ENCODE measurements at places on chromosomes 6 and 20. TPM values are rescaled to one million over a fixed set of nuclear protein-coding genes. Genes with fewer than 3 reads are reported as not detected.
A peak's percentile ranks its signal among the peaks of the same experiment; 100 is the strongest.

DNA sequence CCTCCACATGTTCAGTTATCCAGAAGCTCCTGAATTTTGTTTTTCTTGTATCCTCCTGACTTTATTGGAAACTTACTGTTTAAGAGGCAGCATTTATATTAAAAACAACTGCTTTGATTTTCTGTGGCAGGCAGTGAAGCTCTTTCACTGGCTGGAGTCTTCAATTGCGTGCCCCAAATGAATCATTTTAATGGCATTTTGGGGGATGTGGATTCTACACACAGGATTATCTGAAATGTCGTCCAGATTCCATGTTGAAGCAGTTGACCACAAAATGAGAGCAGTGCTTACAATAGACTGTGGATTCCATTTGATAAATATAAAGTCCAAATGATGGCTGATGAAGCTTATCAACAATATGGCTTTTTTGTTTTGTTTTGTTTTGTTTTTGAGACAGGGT is 41.0 kb upstream of the HIVEP1 start:
- peak; percentile 94 for DNase-seq
- H3K4me1 ChIP-seq: peaks cover 16% of the 10 kb centered on the region
- no peaks in the 10 kb centered on the region for H3K27me3 ChIP-seq

GRCh38 chr6:160081398-160081797 is 40.2 kb upstream of the SLC22A1 start:
- H3K27ac ChIP-seq: no peak overlapping the region
- no peak overlapping the region for H3K4me3 ChIP-seq
- peaks cover 14% of the 10 kb centered on the region for H3K4me1 ChIP-seq
- H3K27me3 ChIP-seq: no peaks in the 10 kb centered on the region
- peaks cover 57% of the 10 kb centered on the region for H3K36me3 ChIP-seq

GRCh38 chr6:35417979-35418661 is 34.0 kb upstream of the FANCE start:
- DNase-seq: no peak
- peaks cover 42% of the 10 kb centered on the region for H3K36me3 ChIP-seq
- no peak overlapping the region for H3K4me3 ChIP-seq
- H3K27me3 ChIP-seq: no peaks in the 10 kb centered on the region
- peaks cover 33% of the 10 kb centered on the region for H3K4me1 ChIP-seq
- H3K27ac ChIP-seq: peak overlapping the region; percentile 85

DNA sequence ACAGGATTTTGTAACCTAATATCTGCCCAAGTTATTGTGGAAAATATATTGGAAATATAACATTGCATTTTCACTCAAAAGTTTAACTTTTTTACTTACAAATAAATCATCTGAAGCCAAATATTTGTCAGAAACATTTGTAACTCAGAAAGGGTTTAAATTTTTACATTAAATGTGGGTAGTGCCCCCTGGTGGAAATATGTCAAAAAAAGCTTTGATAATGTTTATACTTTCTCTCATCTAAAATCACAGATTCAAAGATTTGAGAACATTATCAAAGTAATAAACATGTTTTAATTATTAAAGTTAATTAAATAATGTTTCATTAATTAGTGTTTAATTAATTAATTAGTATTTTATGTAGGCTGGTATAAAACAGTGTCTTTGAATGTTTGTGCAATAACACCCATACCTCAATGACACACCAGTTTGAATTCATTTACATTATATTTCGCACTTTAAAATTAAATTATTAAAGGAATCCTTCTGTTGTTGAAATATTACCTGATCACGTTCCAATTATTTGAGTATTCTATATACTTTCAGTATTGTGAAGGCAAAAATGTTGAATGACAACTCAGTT is 320.1 kb upstream of the FKBP1C start:
- H3K4me3 ChIP-seq: no peak overlapping the region
- no peak for DNase-seq
- H3K4me1 ChIP-seq: no peaks in the 10 kb centered on the region
- H3K36me3 ChIP-seq: no peaks in the 10 kb centered on the region

DNA sequence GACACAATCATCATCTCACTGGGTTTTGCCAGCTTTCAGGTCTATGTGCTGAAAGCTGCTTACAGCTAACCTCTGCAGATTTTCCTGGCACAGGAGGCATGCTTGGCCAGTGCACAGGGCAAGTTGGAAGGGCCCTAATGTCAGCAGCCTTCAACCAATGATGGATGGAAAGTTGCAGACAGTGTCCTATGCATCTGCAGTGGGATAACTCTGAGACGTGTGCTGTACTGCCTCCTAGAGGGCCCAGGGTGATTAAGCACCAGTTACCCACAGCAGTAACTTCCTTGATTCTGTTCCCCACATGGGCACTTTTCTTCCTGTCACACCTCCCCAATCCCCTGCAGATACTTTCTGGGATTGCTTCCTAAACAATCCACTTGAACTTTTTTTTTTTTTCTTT is 38.6 kb downstream of the OVOL2 start:
- peak; percentile 4 for DNase-seq
- no peak overlapping the region for H3K4me3 ChIP-seq
- H3K36me3 ChIP-seq: no peaks in the 10 kb centered on the region
- H3K4me1 ChIP-seq: no peaks in the 10 kb centered on the region
- H3K27ac ChIP-seq: no peak overlapping the region

- peak; percentile 59 for DNase-seq
- no peak overlapping the region for H3K4me3 ChIP-seq
- no peaks in the 10 kb centered on the region for H3K27me3 ChIP-seq
- H3K27ac ChIP-seq: 0 out of 2 replicates have a peak overlapping the region, but pooled peaks have one; percentile 17
Measured at GRCh38 chr20:16929756-16930155, 181.6 kb downstream of the OTOR start.

DNA sequence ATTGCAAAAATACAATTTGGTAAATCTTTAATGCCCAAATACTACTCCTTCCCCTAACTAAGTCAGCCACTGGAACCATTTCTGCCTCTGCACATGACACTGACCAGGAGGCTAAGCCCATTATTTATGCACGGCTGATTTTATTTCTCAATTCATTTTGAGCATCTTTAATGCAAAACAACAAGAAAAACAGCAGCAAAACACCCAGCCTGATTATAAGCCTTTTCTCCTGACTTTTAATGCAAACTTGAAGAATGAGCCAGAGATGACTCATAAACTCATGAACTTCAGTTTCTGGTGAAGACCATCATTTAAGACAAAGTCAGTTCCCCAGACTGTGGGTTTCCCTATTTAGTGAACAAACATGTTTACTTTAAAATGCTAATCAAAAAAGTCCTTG is 51.6 kb downstream of the CYP24A1 start:
- H3K27me3 ChIP-seq: no peaks in the 10 kb centered on the region
- H3K27ac ChIP-seq: 0 out of 2 replicates have a peak overlapping the region, but pooled peaks have one; percentile 50
- H3K4me3 ChIP-seq: no peak overlapping the region
- peak; percentile 68 for DNase-seq
- peaks cover 10% of the 10 kb centered on the region for H3K4me1 ChIP-seq

DNA sequence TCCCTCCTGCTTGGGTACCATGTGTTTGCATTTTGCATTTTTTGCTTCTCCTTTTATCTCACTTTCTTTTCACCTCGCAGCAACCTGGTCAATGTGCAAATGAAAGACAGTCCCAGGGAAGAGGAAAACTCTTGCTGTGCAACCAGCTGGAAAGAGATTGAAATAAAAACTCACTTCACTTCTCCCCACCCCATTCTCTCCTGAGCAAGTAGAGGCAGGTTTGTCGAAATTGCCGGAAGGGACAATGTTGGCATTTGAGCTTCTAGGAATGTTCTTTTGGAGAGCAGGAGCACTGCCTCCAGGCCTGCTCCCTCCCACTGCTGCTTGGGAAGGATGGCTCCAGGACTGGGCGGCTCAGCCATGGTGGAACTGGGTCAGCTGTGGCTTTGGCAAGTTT is 30.6 kb downstream of the KCNG1 start:
- DNase-seq: no peak
- H3K4me3 ChIP-seq: no peak overlapping the region
- H3K4me1 ChIP-seq: peaks cover 6% of the 10 kb centered on the region
- no peak overlapping the region for H3K27ac ChIP-seq
- no peaks in the 10 kb centered on the region for H3K36me3 ChIP-seq

- H3K4me3 ChIP-seq: no peak overlapping the region
- H3K27ac ChIP-seq: no peak overlapping the region
- no peaks in the 10 kb centered on the region for H3K27me3 ChIP-seq
- DNase-seq: no peak
- H3K4me1 ChIP-seq: no peaks in the 10 kb centered on the region
- no peaks in the 10 kb centered on the region for H3K36me3 ChIP-seq
Measured at GRCh38 chr6:164168595-164168994, 754.1 kb downstream of the QKI start.

- no peak for DNase-seq
- H3K4me1 ChIP-seq: no peaks in the 10 kb centered on the region
- H3K27me3 ChIP-seq: peaks cover 29% of the 10 kb centered on the region
- H3K4me3 ChIP-seq: no peak overlapping the region
- no peak overlapping the region for H3K27ac ChIP-seq
Measured at GRCh38 chr6:166721576-166721975, 94.5 kb upstream of the RPS6KA2 start.

DNA sequence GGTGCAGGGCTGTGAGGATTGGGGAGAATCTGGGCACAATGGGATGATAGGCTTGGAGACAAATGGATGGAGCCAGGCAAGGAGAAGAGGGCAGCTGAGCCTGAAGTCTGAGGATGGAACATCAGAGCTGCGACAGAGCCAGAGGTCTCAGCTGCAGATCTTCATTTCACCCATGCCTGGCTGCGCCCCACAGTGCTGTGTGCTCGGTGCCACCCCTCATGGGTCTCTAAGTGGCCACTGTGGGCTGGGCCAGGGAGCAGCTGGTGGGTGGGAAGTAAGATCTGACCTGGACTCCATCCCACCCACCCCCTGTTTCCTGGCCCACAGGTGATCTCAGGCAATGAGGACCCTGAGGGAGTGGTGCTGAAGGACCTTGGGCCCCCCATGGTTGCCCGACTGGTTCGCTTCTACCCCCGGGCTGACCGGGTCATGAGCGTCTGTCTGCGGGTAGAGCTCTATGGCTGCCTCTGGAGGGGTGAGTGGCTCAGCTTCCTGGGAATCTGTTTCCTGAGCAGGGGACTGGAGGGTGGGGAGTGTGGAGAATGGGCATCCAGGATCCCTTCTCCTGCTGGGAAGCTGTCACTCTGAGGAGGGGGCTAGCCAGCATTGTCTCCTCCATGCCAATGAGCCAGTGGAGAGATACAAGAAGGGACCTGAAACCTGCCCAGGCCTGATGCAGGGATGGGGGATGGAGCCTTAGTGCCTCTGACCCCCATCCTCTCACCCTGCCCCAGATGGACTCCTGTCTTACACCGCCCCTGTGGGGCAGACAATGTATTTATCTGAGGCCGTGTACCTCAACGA is 6.5 kb downstream of the DDR1 start:
- H3K27ac ChIP-seq: no peak overlapping the region
- no peak for DNase-seq
- no peak overlapping the region for H3K4me3 ChIP-seq

GRCh38 chr20:41499961-41500725 is 118.0 kb downstream of the CHD6 start:
- H3K4me1 ChIP-seq: peaks cover 7% of the 10 kb centered on the region
- no peak for DNase-seq
- no peak overlapping the region for H3K4me3 ChIP-seq
- peaks cover 4% of the 10 kb centered on the region for H3K36me3 ChIP-seq
- H3K27ac ChIP-seq: no peak overlapping the region

GRCh38 chr6:4521070-4521469 is 255.1 kb upstream of the CDYL start:
- H3K27ac ChIP-seq: no peak overlapping the region
- H3K27me3 ChIP-seq: peaks cover 2% of the 10 kb centered on the region
- H3K4me3 ChIP-seq: no peak overlapping the region
- DNase-seq: no peak
- no peaks in the 10 kb centered on the region for H3K36me3 ChIP-seq

- peak overlapping the region; percentile 80 for H3K27ac ChIP-seq
- DNase-seq: no peak
- H3K4me3 ChIP-seq: peak overlapping the region; percentile 94
- no peaks in the 10 kb centered on the region for H3K27me3 ChIP-seq
- peaks cover 4% of the 10 kb centered on the region for H3K4me1 ChIP-seq
- no peaks in the 10 kb centered on the region for H3K36me3 ChIP-seq
Measured at GRCh38 chr6:27825025-27825793, 87.0 kb downstream of the OR2B2 start.

DNA sequence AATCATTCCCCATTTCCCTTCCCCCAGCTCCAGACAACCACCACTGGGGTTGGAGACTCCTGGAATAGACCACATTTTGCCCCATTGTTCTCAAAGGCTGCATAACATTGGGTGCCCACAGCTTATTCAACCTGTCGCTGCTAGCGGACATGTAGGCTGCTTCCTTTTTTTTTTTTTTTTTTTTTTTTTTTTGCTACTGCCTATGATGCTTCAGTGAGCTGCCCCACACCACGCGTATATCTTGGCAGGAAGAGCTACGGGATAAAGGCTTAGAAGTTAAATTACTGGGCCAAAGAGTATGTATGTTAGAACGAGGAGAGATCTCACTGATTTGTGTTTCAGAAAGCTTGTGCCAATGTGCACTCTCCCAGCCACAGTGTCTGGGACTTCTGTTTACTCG is 7.0 kb downstream of the LBP start:
- H3K4me1 ChIP-seq: no peaks in the 10 kb centered on the region
- no peak overlapping the region for H3K27ac ChIP-seq
- H3K27me3 ChIP-seq: peaks cover 10% of the 10 kb centered on the region

DNA sequence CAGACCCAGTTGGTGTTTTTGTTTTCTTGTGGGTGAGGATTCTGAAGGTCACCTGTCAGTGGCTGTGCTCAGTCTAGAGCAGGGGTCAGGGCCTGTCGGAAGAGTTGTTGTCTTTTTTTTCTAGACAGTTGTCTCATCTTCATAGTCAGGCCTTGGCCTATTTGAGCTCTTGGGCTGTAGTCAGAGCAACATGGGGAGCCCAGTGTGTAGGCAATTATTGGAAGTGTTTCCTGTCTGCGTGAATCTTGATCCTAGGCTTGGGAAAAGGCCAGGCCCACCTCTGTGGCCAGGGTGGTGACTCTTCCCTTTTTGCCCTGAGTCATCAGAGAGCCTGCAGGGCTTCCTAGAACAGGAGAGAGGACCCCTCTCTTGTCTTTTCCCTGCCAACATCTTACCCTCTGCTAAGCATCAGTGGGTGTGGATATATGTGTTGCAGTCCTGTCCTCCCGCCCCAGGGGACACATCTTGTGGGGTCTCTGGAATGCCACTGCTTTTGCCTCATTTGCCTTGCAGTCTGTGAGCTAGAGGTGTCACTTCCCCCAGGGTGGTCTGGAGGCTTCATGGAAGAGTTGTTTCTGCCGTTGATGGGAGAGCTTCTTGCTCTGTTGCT is 11.4 kb downstream of the TJAP1 start:
- peaks cover 1% of the 10 kb centered on the region for H3K36me3 ChIP-seq
- H3K27me3 ChIP-seq: no peaks in the 10 kb centered on the region
- peak; percentile 41 for DNase-seq
- H3K4me3 ChIP-seq: no peak overlapping the region

GRCh38 chr6:140438346-140438735 is 1063.9 kb upstream of the CITED2 start:
- H3K27ac ChIP-seq: no peak overlapping the region
- peaks cover 14% of the 10 kb centered on the region for H3K4me1 ChIP-seq
- no peaks in the 10 kb centered on the region for H3K27me3 ChIP-seq
- no peak overlapping the region for H3K4me3 ChIP-seq

PRICKLE4 gene
- not detected for total RNA-seq

PRSS35 gene
- 6.7 TPM for total RNA-seq

CLDN20 gene
- not detected for total RNA-seq

OOEP gene
- total RNA-seq: not detected

DSP gene
- total RNA-seq: 23.6 TPM

VWA7 gene
- 0.28 TPM for total RNA-seq
